Fibroblast of skin of scalp (primary cell): ENCODE measurements at places on chromosomes 5 and 9.

DNA sequence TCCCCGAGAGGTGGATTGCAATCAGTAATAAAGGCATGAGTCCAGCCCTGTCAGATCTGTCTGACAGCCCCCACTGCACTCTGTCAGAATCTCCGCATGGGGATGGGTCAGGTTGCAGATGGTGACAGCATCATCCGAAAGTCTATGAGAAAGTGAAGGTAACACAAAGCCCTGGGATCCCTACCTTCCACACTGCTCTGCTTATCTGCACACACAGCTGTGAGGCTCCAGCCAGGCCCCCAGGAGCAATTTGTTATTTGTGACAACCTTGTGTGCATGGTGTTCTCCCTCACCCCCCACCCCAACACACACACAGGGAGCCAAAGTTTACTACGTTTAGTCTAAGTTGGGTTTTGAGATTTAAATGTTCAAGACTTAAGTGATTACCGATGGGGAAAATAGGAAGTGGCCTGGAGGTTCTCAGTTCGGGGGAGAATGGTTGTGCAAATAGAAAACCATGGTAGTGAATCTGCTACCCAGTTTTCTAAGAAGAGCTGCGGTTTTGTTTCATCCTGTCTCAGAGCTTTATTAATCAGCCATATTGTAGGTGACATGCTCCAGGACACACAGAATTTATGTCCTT, 92.7 kb downstream of the SV2C start:
- no peak for DNase-seq

- DNase-seq = no peak
Measured at GRCh38 chr9:92315456-92315855, 9.7 kb downstream of the NOL8 start.

DNA sequence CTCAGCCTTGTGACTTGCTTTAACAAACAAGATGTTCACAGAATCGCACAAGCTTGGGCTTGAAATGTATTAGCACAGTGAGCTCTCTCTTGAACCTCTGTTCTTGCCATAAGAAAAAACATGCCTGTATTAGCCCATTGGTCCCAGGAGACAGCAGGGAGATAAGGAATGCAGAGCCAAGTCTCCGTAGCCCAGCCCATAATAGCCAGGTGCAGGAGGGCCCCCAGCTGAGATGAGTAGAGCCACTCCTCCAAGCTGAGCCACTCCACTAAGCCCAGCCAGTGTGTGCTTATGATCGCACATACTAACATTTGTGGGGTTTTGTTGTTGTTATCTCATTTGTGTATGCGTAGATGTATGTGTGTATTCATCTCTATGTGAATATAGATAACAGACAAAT, 21.6 kb upstream of the SVEP1 start:
- no peak for DNase-seq

DNA sequence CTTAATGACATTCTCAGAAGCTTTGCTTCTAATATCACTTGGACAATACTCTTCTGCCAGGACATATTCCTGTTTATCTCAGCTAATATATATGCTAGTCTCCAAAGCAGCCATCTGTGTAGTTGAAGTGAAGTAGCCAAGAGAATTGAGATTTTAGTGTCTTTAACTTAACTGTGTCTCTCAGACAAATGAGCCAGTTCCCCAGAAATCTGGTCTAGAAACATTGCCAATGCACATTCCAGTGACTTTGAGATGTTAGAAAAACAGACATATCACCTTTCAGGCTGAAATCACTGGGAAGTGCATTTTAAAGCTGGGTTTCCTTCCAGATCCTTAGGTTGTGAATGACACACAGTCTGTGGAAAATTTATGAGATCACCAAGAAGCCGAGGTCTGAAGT, 114.6 kb downstream of the MTX3 start:
- peak; percentile 17 for DNase-seq

GRCh38 chr9:129344641-129345495, 166.8 kb upstream of the IER5L start:
- DNase-seq = no peak

DNA sequence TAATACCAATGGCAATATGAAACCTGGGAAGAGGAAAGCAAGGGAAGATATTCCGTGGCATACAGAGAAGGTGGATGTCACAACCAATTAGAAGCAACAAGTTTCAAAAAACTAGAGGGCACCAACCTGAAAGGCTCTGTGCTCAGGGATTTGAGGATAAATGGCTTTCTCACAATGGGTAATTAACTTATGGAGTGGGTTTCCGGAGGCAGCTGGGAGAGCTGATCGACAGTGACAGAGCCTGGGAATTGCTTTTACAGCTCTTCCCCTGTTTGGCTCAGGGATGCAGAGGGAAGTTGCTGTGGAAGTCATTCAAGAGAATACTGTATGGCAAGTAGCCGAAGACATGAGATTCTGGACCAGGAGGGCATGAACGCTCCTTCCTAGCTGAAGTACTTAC, 237.0 kb downstream of the KIF4B start:
- no peak for DNase-seq

GRCh38 chr9:132669319-132669697, 475 bp downstream of the DDX31 start:
- peak; percentile 67 for DNase-seq
